CD4-positive, alpha-beta T cell (primary cell): ENCODE measurements at places on chromosomes 5 and 9.

- DNase-seq, result no peak
These were observed 297.5 kb upstream of the COX7C start for GRCh38 chr5:86320266-86320665.

DNA sequence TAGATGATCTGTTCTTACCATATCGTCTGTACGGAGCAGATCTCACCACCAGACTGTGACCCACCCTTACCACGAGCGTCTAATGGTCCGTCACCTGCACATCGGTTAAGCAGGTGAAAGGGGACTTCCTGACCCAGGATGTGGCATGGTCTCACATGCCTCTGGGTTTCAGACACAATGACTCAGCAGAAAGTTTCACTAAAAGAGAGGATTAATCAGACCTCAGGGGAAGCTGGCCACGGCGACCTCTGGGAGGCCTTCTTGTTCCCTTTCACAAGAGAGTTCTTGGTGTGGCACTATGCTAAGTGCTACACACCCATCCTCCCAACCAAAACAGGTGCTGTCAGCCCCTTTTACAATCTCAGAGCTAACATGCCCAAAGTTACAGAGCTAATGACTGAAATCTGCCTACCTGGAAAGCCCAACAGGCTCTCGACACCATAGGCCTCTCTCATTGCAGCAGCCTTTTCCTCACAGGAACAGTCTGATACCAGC lies 41.6 kb downstream of the ADAMTS12 start:
- DNase-seq, result no peak

DNA sequence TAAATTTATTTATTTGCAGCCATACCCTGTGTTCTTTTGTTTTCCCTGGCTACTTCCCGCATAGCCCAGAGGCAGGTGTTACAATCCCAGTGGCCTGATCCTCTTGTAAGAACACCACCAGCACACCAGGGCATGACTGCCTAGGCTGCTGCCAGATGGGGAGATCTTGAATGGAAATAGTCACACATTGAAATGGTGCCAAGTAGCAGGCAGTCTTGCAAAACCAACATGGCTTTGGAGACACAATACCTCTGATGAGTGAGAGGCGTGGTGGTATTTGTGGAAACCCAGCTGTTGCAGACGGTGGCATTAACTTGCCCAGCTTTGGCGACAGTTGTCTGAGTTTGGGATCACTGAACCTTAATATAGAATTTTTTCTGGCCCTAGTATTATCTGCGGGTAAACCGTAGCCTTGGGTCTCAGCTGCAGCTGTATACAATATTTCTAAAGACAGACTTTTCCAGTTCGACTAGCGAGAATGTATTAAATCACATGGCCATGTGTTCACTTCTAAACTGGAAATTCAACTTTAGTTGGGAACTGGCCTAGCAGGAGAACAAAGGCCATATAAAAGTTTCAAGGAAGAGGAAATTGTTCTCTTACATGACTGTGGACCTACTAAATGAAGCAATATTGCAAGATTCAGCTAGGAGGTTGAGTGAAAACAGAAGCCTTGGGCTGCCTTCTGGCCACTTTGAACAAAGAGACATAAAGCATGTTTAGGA lies 277.0 kb downstream of the SMARCA2 start:
- no peak for DNase-seq

GRCh38 chr5:175728316-175728715 lies 70.4 kb downstream of the HRH2 start:
- no peak for DNase-seq

DNA sequence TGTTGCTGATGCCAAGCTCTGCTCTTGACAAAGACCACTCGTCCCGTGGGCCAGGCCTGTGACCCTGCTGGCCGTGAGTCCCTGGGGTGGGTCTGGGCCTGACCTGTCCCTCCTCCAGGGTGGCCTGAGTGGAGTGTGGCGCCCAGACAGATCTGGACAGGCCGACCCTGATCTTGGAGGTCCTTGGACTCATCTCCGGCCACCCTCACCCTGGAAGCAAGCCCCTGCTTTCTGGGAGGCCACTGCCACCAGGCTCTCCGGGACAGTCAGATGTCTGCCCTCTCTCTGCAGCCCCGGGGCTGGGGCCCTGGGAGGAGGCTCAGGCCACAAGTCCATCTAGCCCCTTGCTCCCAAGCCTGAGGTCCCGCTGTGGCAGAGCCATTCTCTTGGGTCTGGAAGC lies 31.2 kb upstream of the TMEM250 start:
- no peak for DNase-seq

- DNase-seq, result no peak
These were observed 12.6 kb downstream of the UNC5A start for GRCh38 chr5:176822793-176823481.

DNA sequence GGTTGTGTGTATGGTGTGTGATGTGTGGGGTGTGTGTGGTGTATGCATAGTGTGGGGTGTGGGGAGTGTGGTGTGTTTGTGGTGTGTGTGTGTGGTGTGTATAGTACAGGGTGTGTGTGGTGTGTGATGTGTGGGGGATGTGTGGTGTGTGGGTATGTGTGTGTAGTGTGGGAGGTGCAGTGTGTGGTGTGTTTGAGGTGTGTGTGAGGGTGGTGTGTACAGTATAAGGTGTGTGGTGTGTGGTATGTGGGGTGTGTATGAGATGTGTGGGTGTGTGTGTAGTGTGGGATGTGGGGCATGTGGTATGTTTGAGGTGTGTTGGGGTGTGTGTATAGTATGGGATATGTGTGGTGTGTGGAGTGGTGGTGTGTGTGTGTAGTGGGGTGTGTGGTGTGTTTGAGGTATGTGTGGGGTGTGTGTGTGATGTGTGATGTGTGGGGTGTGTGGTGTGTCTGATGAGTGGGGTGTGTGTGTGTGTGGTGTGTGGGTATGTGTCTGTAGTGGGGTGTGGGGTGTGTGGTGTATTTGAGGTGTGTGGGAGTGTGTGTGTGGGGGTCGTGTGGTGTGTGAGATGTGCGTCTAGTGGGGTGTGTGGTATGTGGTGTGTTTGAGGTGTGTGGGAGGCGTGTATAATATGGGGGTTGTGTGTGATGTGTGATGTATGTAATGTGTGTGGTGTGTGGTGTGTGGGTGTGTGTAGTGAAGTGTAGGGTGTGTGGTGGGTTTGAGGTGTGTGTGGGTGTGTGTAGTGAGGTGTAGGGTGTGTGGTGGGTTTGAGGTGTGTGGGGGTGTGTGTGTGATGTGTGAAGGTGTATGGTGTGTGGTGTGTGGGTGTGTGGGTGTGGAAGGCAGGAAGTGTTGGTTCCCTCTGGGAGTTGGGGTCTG lies 8.6 kb downstream of the ECSCR start:
- DNase-seq, result no peak

DNA sequence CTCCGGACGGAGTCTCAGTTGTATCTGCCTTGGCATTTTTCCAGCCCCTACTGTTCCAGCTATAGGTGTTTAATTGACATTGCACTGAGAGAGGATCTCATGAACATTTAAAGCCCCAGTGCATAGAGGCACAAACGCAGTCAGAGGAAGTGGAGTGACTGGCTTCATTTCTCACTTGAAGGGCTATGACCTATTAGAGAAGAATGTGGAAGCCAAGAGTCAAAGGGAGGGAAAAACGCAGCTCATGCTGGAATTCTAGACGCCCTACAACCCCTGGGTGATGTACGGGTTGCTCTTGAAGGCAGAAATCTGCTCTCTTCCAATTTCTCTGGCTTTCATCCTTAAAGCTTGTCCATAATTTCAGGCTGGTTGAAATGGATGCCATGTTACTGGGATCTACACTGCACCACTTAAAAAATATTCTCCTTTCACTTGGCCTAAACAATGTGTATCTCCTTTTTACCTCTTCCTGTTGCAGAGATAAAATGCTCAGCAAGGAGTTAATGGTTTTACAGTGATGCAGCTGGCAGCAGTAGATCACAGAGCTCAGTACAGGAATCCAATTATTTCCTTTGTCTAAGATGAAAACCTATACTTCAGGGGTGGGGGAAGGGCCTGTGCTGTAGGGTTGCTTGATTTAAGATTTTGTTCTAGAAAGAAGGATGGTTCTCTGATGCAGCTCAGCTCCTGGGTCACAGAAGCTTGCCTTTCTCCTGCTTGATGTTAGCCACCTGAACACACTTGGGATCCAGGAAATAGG lies 61.8 kb upstream of the MAMDC2 start:
- no peak for DNase-seq

DNA sequence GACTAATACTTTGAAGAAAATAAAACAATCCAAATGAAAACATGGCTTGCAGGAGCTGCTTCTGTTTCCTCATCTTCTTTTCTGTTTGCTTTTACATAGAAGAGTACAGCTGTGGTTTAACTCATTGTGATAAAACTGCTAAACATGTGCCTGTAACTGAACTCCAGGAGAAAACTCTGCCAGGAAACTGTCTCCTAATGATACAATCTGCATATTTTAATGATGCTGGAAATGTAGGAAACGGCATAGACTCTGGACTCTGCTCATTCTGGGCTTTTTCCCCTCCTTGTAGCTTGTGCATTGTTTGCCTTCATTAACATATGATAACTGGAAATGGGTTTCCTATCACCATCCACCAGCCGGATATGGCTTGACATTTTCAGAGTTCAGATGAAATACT lies 813.3 kb upstream of the WWC1 start:
- no peak for DNase-seq

GRCh38 chr5:42252306-42252705 lies 170.9 kb upstream of the GHR start:
- no peak for DNase-seq

GRCh38 chr9:110141227-110141793 lies 66.6 kb downstream of the C9orf152 start:
- DNase-seq, result no peak

GRCh38 chr9:84860249-84861115 lies 191.0 kb downstream of the NTRK2 start:
- no peak for DNase-seq

- DNase-seq, result no peak
These were observed 275.6 kb downstream of the IRX2 start for GRCh38 chr5:2475902-2476301.

DNA sequence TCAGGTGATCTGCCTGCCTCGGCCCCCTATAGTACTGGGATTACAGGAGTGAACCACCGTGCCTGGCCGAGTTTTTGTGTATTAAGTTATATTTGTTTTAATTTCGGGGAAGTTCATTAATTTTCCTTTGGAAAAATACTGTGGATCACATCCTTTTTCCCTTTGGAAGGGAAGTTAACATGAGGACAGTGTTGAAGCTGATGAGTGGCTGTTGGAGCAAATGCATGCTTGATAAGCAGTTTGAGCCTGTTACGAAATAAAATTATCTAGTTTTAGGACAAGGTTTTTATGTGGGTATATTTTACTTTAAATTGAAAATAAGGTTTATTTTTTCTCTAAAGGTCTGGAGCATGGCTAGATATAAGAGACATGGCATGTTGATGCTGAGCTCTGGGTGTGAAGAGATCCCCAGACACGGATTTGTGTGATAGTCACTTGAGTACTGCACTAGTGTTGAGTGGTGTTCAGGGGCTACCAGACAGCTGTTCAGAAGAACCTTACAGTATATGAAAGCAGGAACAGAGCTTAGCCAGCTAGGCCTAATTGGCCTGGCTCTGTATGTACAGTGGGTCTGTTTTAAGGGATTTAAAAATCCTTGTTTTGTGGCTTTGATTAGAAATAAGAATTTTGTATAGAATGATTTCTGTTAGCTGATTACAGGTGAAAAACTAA lies 17.4 kb downstream of the LMNB1 start:
- DNase-seq, result no peak

DNA sequence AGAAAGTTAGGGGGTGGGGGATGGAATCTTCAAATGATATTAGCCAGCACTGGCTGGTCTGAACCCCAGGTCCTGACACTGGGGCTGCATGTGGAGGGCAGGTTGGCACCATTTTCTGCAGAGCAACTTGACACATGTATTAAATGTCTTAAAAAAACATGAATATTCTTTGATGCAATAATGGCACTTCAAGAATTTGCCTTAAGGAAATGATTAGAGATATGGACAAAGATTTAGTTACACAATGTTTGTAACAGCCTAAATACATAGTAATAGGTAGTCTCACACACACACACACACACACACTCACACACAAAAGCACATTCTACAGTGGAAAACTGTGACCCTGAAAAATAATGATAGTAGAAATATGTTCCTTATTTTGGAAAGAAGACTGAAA lies 3.6 kb downstream of the SVEP1 start:
- DNase-seq, result no peak

DNA sequence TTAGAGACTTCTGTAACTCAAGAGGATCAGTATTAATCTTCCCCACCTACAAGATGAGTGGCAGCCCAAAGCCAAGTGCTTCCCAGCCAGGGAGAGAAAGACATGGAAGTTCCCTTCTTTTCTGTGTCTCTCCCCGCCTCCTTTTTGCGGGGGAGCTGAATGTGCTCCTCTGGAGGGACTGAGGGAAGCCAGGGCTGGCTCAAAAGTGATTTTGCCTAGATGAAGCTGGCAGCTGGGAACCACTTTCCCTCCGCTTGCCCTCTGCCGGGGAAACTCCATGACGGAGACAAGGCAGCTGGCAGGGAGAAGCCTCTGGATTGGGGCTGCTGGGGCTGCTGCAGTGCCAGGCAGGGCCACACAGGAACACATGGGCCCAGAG lies 24.4 kb downstream of the EGR1 start:
- no peak for DNase-seq

GRCh38 chr9:19122490-19123042 lies 4.7 kb downstream of the PLIN2 start:
- DNase-seq, result no peak

- no peak for DNase-seq
These were observed 198.8 kb downstream of the ADAMTSL1 start for GRCh38 chr9:18672706-18673105.

DNA sequence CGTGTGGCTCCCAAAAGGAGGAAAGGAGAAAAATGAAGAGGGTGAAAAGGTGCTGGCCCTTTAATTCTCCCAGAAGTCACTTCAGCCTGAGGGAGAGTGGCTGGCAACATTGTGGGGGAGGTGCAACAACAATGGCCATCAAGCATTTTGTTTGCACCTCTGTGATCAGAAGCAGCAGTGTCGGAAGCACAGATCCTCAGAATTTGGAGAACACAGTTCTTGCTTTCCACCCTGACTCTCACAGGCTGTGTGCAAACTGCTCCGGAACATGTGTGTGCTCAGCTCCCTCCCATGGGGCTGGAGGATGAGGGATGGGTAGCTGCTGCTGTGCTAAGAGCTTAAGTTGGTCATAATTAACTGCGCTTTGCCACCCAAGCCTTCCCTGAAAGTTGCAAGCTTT lies 127.1 kb downstream of the DPYSL3 start:
- DNase-seq, result no peak

DNA sequence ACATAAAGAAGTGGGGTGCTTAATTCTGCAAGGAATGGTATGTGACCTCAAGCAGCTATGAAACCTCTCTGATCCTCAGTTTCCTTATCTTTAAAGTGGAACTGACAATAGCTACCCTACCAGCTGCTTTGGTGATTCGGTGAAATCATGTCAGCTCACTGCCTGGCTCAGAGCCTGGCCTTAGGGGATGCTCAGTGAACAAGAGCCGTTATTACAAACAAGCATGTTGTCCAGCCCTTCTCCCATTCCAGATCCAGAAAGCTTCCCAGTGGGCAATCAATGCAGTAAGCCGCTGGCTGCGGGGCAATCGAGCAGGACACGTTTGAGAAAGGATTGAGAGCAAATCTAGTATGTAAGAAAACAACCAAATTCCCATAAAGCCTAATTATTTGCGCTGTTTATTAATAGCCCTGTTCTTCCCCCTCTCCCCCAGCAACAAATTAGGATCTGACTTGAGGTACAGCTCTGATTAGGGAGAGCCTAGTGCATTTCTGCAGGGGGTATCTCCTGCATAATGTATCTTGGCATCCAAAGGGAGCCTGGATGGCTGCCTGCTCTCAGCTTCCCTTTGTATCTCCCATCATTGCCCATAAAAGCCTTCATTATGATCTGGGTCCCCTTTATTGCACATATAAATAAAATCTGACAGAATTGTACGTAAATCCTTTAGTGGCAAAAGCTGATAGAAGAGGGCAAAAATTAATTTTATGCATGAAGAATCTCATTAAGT lies 371.4 kb downstream of the TMEM232 start:
- DNase-seq, result no peak

GRCh38 chr5:72628771-72629371 lies 121.7 kb upstream of the ZNF366 start:
- no peak for DNase-seq
